K562 (cell line): ENCODE measurements at places on chromosomes 7 and 10.

GRCh38 chr7:137091396-137091795 is 222.9 kb downstream of the CHRM2 start:
- DNase-seq, result no peak

GRCh38 chr10:85168243-85168642 is 839.9 kb downstream of the CCSER2 start:
- DNase-seq, result no peak

- no peak for DNase-seq
These were observed 757.1 kb downstream of the SORCS3 start for GRCh38 chr10:105398202-105398601.

- no peak for DNase-seq
These were observed 63.4 kb upstream of the LRRC4 start for GRCh38 chr7:128094686-128095085.

DNA sequence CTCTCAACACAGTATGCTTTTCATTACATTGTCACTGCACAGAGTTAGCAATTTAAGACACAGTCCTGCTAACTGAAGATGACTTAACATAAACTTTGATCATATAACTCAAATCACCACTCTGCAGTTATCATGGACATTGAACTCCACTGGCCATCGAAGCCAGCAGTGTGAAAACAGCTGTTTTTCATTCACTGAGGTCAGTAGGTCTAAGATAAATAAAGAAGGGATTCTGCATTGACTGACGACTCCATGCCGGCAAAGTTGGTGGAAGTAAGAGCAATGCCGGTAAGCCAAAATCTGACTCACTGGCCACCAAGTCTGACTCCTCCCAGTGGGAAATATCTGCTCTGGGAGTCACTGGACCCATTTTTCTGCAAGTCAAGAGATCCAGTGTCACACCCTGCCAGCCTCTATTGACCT is 449.9 kb upstream of the ANKRD30A start:
- no peak for DNase-seq

DNA sequence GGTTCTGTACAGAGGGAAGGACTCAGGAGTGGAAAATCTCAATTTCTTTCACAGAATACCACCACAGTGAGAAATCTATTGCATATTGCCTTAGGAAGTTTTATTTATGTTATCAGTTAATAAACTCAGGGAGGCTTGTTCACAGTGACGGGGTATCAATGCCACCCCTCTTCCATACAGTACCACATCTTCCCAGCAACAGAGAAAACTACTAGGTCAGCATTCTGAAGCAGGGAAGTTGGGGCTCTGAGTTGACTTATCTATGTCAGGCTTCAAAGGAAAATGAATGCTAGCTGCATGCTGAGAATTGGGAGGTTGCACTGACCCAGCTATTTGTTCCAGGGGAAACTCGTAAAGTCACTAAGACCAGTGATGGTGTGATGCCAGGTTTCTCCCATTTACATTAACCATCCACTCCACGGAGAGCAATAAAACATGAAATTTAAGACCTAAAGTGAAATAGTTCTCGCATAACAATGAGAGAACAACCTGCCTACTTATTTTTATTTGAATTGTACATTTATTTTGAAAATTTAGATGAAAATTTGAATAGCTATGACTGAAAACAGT is 266.7 kb downstream of the RNLS start:
- no peak for DNase-seq
